NCI-H460 (cell line): ENCODE measurements at places on chromosomes 16 and 17. TPM values are rescaled to one million over a fixed set of nuclear protein-coding genes. Genes with fewer than 3 reads are reported as not detected.

KRT31 gene
- total RNA-seq, result not detected in 2 replicates

SLC12A3 gene
- not detected in 2 replicates for total RNA-seq

EME1 gene
- 8.4 and 14.1 TPM in 2 replicates for total RNA-seq

TUBG2 gene
- total RNA-seq, result 10.2 and 11.5 TPM in 2 replicates

OR4D1 gene
- not detected in 2 replicates for total RNA-seq

ADAP2 gene
- 1.2 and 1.3 TPM in 2 replicates for total RNA-seq

KRT20 gene
- not detected in 2 replicates for total RNA-seq

SLC16A6 gene
- 66.3 and 75.7 TPM in 2 replicates for total RNA-seq

SOST gene
- not detected in 2 replicates for total RNA-seq

GPR179 gene
- total RNA-seq, result 0.03 and 0.05 TPM in 2 replicates

DCTN5 gene
- 40.3 and 49.1 TPM in 2 replicates for total RNA-seq

ACE gene
- 0.22 TPM in 1 of 2 replicates, not detected in the other for total RNA-seq

IL32 gene
- 0.38 and 0.47 TPM in 2 replicates for total RNA-seq

PSME3IP1 gene
- total RNA-seq, result 143 and 150 TPM in 2 replicates
